ENCODE measurements at places on chromosomes 6 and 20. TPM values are rescaled to one million over a fixed set of nuclear protein-coding genes. Genes with fewer than 3 reads are reported as not detected.

SNAP91 gene
- 0.17 TPM for total RNA-seq

MACROD2 gene
- total RNA-seq = 1.0 TPM

DEF6 gene
- 0.51 TPM for total RNA-seq

OR2J3 gene
- total RNA-seq = not detected

FAM83C gene
- not detected for total RNA-seq

BPIFB3 gene
- not detected for total RNA-seq

EDN1 gene
- total RNA-seq = 0.26 TPM

POM121L2 gene
- total RNA-seq = not detected

CNBD2 gene
- 2.6 TPM for total RNA-seq

HRH3 gene
- total RNA-seq = not detected

TRIM15 gene
- total RNA-seq = not detected

LY6G5C gene
- 0.51 TPM for total RNA-seq

All from fibroblast of lung (primary cell).